ENCODE measurements at places on chromosomes 11 and 22.

- DNase-seq, result no peak
Observed at GRCh38 chr11:72672597-72673238, 1.5 kb downstream of the PDE2A start.

DNA sequence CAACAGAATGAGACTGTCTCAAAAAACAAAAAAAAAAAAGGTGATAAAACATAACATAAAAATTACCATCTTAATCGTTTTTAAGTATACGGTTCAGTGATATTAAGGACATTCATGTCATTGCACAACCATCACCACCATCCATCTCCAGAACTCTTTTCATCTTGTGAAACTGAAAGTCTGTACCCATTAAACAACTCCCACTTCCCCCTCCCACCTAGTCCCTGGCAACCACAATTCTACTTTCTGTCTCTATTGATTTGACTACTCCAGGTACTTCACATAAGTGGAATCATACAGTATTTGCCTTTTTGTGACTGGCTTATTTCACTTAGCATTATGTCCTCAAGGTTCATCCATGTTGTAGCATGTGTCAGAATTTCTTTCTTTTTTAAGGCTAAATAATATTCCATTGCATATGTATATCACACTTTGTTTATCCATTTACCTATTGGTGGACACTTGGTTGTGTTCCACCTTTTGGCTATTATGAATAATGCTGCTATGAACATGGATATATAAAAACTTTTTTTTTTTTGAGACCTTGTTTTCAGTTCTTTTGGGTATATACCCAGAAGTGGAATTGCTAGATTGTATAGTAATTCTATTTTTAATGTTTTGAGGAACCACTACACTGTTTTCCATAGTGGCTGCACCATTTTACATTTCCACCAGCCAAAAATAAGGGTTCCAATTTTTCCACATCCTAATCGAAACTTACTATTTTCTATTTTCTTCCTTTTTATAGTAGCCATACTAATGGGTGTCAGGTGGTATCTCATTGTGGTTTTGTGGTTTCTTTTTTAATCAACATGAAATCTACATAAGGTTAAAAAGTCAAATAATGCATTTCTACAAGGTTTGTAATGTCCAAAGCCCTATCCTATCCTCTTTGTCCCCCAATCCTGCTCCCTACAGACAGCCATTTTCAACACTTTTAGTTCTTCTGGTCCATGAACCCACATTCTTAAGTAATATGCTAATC, 23.4 kb upstream of the PIK3C2A start:
- no peak for DNase-seq

DNA sequence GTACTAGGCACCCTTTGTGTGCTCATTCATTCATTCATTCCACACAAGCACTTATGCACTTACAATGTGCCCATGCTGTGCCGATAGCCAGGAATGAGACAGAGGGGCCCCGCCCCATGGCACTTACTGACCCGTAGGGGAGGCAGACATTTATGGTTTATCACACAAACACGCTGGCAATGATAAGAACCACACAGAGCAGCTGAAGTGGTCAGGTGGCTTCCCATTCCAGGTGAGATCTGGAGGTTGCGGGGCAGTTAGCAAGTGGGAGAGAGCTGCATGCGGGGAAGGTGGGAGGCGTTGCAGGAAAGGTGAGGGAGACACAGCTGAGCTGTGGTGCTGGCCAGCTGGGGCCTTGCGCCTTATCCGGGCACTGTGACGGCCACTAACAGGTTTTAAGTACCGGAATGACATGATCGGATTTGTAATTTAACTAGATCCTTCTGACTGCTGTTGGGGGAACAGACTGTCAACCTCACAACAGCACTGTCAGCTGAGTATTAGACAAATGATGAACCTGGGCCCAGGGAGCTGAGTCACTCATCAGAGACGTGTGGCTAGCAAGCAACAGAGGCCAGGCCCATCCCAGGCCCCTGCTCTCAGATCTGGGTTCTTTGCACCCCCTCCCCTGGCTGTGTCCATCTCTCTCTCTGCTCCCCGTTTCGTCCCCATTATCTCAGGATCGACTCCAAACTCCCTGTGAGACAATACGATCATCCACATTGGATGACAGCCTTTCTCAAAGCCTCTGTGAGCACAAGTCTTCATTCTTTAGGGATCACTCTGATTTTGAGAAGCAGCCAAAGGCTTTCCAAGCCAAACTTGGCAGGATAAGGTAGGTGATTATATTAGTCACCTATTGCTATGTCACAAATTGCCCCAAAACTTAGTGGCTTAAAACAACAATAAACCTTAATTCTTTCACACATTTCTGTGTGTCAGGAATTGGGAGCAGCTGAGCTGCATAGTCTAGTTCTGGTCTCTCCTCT, 28.4 kb downstream of the RASD2 start:
- no peak for DNase-seq

DNA sequence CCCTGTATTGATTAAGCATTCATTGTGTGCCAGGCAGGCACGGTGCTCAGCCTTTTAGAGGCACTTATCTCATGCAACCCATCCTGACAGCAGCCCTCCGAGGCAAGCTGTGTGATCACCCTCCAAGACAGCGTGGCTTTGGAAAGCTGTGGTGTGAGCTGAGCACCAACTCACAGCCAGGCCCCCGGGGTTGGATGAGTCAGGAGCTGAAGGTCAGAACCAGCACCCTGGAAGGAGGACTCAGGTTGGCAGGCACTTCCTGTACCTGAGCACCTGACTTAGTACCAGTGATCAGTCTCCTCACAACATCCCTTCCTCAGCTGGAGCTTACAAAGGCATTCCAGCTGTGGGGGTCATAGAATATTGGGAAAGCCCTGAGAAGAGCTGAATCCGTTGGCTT, 9.0 kb downstream of the PATZ1 start:
- DNase-seq, result no peak

DNA sequence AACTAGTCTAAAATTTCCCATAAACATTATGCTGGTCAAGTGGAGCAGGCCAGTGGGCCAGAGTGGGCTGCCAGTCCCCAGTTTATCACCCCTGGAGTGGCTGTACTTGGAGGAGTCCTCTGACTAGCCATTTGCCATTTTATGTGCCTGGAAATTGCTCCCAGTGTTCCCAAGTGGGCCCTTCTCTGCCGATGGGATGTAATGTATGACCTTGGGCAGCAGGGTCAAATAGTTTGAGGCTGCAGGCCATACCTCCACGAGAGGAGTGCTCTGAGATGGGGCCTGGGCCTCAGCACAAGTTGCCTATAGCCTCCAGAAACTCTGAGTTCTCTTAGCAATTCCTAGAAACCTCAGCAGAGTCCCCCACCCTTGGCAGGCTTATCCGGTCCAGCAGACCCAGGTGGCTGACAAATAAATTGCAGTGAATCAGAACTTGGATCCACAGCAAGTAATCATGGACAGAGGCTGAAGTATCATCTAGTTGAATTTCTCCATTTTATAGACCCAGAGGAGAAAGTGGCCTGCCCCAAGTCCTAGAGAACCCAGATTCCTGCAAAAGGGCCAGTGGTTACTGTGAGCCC, 17.8 kb upstream of the PATZ1 start:
- DNase-seq, result no peak

GRCh38 chr11:35388061-35388460, 31.3 kb downstream of the SLC1A2 start:
- no peak for DNase-seq

DNA sequence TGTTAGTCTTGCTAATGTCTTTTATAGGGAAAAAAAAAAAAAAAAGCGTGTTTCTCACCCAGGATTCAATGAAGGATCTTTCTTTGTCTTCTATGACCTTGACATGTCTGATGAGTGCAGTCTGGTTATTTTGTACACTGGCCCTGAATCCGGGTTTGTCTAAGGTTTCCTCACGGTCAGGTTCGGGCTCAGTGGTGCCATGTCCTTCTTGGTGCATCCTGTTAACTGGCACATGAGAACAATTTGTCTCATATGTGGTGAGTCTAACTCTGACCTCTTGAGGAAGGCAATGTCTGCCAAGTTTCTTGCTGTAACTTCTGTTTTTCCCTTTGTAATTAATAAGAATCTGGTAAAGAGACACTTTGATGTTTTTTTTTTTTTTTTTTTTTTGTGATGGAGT, 12.5 kb downstream of the F2 start:
- no peak for DNase-seq

DNA sequence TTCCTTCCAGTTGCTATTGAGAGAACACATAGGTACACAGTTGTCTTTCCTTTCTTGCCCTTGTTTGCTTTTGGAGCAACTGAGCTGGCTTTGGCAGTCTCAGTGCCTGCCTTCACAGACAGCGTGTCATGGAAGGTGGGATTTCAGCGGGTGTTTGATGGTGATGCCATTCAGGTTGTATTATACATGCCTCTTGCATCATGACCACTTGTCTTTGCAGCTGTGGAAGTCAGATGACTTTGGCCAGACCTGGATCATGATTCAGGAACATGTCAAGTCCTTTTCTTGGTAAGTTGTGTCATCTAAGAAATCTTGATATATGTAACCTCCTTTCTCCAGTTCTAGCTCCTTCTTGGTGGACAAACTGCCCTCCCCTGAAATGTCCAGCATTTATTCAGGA, 37.1 kb upstream of the SORL1-AS1 start:
- DNase-seq, result no peak

DNA sequence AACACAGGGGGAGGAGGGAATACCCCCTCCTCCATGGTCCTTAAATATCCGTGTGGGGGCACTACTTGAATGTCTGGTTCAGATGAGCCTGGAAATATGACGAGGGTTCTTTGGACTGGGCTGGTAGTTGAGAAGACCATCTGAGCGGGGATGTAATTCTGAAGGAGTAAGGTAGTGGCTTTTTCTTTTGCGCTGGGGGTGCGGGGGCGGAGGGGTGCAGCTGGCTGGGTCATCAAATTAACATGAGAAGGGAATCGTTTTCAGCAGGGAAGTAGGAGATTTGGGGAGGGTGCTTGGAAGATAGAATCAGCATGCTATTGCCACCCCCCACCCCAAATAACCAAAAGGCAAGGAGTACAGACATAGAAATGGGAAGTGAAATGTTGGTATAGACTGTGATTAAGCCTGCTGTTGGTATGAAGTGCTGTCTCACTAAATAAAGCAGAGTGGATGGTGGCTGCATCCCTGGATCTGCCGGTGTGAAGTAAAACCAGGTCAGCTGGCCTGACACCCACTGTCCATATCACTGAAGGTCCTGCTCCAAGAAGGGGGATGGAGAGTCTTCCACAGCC, 121.9 kb upstream of the HSD17B12 start:
- DNase-seq, result no peak

DNA sequence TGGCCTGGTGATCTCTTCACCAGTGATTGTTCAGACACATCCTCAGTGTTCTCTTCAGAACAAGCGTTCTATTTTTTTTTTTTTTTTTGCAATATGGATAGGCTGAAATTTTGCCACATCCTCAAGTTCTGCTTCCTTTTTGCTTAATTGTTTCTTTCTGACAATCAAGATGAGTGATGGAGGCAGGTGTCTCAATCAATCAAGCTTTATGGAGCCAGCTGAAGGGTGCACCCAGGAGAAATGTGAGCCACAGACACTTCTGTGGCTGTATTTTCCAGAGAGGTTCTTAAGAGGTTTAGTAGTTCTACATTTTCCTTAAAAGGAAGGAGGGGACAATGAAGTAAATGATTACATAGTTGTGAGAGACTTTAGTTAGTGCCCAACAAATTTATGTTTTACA, 43.9 kb upstream of the ASPHD2 start:
- DNase-seq, result no peak

DNA sequence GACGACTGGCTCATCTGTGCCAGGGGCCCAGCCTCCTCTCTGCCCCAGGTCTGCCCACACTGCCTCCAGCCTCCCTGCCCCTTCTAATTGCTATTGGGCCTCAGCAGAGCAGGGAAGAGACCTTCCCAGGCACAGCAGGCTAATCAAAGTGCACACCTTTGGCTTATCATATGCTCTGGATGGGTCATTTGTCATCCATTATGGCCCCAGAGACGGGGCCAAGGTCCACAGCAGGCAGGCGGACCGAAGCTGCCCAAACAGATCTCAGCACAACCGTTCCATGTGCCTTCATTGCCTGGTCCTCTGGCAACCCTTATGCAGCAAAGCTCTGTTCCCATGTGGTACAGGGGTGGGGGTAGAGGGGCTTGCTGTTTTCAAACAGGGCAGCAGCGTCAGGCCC, 66.6 kb downstream of the TP53I11 start:
- DNase-seq, result no peak

DNA sequence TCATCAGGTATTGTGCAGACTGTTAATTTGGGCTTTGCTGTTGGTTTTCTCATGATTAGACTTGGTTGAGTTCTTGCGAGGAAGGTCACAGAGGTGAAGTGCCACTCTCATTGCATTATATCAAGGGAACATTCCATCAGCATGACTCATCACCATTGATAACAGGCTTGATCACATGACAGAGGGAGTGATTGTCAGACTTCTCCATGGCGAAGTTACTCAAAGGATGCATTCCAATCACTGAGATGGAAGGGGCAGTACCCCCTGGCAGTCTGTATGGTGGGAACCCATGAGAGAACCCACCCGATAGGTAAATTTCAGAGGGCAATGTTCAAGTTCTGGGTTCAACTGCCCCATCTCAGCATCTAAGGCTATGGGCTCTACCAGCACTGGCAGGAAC, 19.4 kb upstream of the P2RY2 start:
- DNase-seq, result no peak

DNA sequence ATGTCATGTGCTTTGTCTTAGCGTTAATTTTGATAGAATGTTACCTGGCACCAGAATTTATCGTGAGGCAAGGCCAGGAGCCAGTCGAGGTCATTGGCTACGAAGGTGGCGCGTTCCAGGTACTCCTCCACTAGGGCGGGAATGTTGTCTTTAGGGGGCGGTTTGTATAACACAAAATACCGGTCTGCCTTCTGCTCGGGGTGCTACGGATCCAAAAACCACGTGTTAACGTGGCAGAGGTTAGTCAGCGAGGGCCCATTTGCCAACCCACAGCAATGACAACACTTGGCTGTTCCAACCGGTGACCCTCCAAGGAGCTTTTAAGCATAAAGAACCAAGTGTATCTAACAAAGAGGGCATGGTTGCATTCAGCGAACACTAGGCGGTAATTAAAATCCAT, 12.5 kb downstream of the ASCC2 start:
- no peak for DNase-seq

GRCh38 chr22:36881504-36882245, 20.9 kb downstream of the NCF4 start:
- no peak for DNase-seq

DNA sequence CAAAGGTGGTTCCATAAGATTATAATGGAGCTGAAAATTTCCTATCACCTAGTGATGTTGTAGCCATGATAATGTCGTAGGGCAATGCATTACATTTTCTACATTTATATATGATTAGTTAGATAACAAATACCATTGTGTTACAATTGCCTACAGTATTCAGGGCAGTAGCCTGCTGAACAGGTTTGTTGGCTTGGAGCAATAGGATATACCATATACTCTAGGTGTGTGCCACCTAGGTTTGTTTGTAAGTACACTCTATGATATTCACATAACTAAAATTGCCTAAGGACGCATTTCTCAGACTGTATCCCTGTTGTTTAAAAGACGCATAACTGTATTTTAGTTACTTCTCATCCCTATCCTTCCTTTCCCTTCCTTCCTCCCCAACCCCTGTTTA, 13.6 kb downstream of the PLEKHB1 start:
- DNase-seq, result no peak

DNA sequence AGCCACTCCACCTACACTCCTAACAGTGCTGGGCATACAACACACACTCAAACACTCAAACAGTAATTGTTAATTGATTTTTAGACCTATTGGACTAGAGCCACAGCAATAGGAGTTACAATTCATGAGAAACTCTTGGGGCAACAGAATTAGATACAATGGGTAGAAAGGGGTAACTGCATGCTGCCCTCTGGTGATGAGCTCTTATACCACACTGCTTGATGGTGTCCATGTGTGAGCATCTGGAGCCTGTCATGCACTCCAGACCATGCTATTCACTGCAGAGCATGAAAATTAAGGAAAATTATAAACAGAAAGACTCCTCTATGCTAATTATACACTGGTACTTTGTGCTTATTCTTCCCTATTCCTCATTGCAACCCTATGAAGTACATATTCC, 975.5 kb upstream of the CCDC90B start:
- DNase-seq, result no peak

Measured in CD4-positive, alpha-beta T cell treated with Interferon gamma for 1 hour (primary cell).